ENCODE measurements at places on chromosomes 1 and 21.
A peak's percentile ranks its signal among the peaks of the same experiment; 100 is the strongest.

DNA sequence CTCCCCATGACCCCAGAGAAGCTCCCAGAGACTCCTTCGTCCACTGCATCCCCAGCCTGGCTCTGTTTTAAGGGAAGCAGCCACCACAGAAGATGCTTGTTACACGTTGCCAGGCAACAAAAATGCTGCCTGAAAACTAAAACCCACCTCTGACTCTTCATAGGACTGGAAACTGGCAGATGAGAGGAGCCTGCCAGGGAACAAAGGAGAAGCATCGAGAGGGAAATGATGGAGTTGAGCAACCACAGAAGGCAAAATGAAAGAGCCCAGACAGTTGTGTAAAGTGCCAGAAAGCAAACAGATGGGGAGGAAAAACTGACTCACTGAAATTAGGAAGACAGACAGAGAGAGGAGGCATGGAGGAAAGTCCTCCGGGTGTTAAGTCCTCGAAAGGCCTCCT, 118.4 kb downstream of the KCNN3 start:
- no peak for DNase-seq

DNA sequence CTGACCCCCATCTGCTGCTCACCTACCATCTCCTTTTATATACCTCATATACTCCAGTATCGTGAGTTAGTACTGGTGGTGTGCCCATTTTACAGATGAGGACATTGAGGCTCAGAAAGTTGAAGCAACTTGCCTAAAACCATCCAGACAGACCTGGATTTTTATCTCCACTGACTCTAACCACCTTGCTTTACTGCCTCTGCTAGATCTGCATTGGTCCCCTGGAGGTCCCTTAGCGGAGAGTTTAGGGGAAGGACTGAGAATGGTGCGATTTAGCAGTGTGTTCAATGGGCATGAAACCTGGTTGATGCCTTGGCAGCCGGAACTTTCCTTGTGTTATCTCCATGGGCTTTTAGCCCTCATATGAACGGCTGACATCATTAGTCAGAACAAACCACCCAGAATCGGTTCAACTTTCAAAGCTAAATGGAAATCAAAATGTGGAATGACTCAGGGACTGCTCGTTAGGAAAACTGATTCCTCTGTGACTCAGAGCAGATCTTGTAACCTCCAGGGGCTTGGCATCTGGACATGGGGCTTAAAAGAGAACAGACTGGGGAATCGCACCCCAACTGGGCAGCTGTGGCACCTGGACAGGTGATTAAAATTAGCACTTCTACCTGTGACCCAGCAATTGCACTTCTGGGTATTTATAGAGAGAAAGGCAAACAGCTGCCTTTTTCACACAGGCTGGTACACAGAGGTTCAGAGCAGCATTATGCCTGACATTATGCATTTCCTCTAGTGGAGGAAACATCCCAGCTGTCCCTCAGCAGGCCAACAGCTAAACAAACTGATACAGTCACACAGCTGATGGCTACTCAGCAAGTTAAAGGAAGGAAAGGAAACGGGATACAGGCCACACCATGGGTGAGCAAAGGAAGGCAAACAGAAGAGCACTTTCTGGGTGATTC, 25.3 kb downstream of the TMEM51 start:
- DNase-seq, result no peak

- peak; percentile 20 for DNase-seq
Measured at GRCh38 chr1:237570530-237570929, 320.2 kb downstream of the ZP4 start.

DNA sequence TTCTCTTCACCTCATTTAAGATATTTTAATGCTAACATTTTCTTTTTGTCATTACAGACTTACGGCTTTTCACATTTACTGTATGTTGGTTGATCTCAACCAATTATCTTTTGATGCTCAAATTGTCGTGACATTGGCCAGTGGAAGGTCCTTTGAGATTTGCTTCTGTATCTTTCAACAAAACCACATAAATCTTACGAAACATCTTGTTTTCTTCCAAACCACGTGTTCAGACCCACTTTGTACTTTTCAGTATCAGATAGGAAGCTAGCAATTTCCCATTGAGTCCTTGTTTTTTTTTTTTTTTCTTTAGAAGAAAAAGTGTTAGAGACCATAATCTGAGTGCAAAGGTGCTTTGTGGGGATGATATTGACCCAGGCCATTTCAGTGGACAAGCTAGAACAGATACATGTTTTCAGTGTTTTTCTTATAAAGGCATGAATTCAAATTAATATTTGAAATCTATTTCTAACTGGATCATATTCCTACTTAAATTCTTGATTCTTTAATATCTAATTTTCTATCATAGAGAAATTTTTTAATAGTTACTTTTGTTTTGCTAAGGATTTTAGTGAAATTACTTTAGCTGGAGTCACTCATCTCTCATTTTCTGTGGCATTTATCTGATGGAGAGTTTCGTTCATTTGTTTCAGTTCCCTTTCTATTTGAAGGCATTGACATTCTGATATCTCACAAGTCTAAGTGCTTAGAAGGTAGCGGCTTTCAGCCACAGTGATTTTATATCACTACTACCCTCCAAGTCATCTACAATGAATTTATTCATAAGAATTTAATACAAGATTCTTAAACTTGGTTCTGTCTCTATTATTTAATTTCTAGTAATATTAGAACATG, 26.7 kb downstream of the ATG4C start:
- no peak for DNase-seq

GRCh38 chr1:111825217-111825616, 69.5 kb downstream of the DDX20 start:
- DNase-seq, result no peak
